Liver (tissue), 10 donors: ENCODE measurements at places on chromosomes 11 and 22.
A peak's percentile ranks its signal among the peaks of the same experiment; 100 is the strongest.

DNA sequence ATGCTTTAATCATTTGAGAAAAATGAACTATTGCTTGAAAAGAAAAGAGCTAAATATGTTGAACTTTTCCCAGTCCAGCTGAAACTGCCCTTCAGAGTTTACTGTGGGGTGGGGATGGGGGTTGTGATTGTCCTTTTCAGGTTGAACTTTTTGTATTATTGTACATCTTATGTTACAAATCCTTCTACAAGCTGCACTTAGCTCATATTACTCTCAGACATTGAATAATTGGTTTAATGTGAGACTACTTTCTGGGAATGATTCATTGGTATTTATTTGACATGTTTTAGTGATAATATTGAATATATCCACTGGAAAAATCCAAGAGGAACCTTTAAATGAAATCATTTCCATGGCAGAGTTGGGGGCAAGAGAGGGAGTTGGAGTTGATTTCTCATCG lies 84.9 kb downstream of the ATXN10 start:
- no peak for DNase-seq

DNA sequence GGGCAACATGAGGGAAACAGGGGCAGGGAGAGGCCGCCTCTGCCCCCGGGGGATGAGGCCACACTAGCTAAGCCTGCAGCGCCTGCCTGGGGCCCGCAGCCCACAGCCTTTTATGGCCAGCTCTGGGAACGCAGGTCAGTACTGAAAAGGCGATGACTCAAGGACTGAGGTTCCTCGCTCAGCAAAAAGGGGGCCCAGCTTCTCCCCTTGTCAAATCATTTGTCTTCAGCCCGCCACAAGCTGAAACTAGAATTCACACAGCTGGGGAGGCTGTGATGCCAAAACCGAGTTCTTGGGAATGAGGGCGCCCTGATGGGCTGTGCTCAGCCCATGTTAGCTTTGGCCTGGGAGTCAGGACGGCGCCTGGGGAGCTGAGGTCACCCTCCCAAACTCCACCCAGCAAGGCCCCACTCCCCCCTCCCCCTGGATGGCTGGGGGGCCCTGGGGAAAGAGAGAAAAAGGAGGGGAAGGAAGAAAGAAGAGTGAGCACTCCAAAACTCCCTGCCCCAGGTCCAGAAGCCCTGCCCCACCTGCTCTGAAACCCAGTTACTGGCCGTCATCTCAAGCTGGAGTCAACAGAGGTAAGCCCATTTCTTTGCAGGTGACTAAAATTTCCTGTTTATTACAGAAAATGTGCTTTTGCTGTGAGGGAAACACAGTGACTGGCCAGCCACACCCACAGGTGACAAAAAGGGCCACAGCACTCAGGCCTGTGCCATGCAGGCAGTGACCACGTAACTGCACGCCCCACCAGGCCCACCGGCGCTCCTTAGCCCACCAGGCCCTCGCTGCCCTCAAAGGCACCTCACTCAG lies 13.7 kb downstream of the EHD1 start:
- DNase-seq: no peak

- DNase-seq: no peak
These were observed 292.3 kb downstream of the METTL15 start for GRCh38 chr11:28400331-28401100.

- DNase-seq: no peak
These were observed 384.6 kb downstream of the BUD13 start for GRCh38 chr11:116388146-116388545.

DNA sequence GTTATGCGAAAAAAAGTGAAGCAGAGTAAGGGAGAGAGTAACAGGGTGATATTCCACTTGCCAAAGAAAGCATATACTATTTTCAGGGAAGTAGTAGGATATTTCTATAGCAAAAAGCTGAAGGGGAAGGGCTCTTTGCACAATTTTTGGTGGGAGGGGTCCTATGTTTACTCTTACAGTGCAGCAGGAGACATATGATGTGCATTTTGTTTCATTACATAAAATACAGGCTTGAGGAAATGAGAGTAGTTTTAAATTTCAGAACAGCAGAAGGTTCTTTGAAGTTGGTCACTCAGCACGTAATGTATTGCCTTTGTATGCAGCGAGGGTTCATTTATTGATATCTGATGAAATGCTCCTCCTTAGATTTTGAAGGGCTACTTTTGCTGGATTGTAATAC lies 3.1 kb upstream of the PIK3IP1 start:
- no peak for DNase-seq

DNA sequence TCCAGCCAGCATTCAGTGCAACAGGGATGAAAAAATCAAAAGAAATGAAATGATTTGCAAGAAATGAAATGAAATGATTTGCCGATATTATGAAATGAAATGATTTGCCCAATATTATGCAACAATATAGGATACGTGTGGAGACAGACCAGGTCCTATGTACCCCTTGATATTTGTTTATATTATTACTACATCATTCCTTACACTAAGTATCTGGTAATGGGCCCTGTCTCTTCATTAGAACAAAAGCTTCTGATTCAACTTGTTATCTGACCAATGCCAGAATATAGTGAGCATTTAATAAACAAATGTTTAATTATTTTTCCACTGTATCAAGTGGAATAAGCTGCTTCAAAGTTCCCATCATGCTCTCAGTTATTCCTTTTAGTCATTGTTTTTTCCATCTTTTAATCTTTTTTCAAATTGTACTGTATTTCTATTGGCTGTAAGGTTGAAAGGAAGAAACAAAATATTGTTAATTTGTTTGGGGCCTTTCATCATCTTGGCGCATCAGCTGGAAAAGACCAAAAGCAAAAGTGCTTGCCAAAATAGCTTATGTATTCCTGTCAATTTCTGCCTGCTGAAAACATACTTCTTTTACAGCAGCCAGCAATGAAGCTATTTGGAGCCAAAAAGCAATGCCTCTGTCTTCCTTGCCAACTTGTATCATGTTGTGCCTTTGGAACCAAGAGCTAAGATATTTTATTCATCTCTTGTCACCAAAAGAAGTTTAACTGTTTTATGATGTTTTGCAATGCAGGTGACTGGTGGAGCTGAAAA lies 2314.9 kb downstream of the LRRC4C start:
- DNase-seq: no peak

GRCh38 chr11:92735039-92735438 lies 234.4 kb upstream of the MTNR1B start:
- DNase-seq: no peak

GRCh38 chr11:83836065-83836464 lies 549.9 kb upstream of the CCDC90B start:
- DNase-seq: no peak

DNA sequence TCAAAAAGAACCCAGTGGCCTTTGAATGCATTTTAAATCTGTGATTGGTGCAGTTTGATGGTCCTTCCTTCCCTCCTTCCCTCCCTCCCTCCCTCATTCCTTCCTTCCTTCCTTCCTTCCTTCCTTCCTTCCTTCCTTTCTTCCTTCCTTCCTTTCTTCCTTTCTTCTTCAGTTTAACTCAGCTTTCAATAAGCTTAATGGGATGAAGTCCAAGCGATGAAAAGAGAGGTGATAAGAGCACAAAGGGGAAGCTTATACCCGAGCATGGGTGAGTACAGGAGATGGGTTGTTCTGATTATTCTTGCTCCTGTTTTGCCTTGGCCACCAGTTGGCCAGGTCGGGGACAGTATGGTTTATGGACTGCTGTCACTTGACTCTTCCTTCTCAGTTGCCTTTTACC lies 605.6 kb downstream of the NTM start:
- DNase-seq: no peak

GRCh38 chr11:19352072-19352770 lies 111.5 kb upstream of the E2F8 start:
- no peak for DNase-seq

DNA sequence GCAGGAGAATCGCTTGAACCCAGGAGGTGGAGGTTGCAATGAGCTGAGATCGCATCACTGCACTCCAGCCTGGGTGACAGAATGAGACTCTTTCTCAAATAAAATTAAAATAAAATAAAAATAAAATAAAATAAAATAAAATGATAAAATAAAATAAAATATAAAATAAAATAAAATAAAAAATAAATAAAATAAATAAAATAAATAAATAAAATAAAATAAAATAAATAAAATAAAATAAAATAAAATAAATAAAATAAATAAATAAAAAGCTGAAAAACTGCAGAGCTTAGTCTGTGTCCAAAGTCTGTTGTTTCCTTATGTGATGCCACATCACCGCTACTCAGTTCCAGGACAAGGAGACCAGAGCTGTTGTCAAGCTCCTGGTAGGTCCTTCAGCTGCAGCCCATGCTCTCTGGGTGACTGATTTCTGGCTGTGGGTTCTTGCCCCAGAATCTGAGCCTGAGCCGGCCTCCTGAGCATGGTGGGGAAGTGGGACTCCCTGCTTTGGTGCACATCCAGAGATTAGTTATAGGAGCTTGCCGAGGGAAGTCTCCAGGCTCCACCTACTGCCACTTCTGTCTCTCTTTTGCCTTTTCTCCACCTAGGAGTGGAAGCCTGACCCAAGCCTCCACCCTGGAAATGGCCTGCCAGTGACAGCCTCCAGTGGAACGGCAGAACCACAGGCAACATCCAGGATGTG lies 31.3 kb upstream of the ADA2 start:
- no peak for DNase-seq

DNA sequence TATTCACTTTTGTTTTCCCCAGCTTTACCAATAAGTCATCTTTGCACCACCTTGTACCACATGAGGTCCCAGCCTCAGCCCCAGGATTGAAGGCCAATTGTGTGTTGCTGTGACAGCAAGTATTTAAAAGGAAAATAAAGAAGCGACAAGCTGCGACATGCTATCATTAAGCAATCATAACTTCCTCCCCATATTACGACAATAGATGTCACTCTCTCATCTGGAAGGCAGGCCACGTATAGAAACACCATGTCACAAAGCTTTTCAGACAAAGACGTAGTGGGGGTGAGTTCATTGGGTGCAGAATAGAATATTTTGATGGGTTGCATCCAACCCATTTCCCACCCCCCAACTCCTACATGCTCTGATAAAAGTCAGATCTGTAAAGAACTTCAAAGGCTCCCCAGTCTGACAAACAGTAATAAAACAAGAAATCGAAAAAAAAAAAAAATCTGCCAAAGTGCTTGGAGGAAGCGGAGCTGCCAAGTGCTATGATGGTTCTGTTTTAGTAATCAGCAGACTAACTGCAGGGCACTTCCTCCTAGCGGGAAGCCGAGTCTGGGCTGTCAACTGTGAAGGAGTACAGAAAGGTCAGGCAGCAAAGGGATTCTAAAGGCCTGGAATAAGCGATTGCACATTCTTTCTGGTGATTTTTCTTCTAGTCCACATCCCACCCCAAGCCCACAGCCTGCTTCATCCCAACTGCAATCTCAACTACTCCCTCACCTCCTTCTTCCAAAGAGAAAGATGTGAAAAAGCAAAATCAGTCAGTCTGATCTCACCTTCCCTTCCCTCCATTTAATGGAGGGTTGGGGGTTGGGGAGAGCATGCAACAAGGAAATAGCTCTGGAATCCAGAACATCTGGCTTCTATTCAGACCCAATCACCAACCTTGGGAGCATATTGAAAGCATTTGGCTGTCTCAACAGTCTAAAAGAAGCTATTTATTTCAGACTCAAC lies 131.4 kb upstream of the UBASH3B start:
- no peak for DNase-seq

DNA sequence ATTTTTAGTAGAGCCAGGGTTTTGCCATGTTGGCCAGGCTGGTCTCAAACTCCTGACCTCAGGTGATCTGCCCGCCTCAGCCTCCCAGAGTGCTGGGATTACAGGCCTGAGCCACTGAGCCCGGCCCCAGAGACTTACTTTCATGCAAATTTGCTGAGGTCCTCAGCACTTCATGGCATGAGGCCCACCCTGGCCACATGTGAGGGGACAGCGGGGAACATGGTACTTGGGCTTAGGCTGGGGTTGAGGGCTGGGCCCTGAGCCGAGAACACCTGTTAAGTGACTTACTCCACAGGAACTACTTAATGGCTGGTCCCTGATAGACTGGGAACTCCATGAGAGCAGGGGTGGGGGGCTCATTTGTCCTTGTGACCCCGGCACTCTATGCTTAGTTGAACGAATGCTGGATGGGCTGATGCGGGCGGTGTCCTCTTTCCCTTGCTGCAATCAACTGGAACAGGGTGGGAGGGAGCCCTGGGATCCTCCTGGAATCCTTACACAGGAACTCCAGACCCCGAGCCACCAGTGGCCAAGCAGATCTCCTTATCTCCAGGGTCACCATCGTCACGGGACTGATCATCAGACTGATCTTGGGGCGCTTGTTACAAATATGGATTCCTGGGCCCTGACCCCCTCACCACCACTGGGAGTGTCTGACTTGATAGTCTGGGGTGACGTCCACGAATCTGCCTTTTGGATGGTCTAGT lies 1.0 kb downstream of the VSIG10L2 start:
- DNase-seq: peak; percentile 25

GRCh38 chr11:22884217-22884616 lies 23.9 kb upstream of the CCDC179 start:
- no peak for DNase-seq

DNA sequence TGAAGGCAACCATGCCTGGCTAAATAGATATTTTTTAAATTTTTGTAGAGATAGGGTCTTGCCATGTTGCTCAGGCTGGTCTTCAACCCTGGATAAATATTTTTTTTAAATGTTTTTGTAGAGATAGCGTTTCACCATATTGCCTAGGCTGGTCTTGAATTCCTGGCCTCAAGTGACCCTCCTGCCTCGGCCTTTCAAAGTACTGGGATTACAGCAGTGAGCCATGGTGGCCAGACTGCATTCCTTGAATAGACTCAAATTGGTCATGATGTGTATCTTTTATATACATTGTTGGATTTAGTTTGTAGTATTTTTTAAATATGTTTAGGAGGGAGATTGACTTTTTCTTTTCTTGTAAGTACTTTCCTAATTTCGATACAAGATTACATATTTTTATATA lies 325.7 kb upstream of the C11orf87 start:
- DNase-seq: no peak

DNA sequence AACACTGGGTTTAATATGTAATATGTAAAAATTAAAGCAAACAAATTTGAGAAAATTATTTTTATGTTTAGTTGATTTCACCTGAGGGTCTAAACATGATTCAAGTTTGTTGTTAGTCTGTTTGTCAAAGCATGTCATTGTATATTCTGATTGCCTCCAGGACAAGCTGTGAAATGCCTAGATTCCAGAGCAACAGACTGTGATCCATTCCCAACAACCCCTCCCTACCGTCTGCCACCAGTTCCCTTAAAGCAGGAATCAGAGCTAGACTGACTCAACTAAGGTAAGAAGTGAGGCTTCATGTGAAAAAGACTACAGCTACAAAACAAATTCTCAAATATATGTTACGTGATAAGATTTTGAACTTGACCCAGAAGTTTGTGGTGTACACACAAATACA lies 304.2 kb downstream of the RAB38 start:
- DNase-seq: no peak

DNA sequence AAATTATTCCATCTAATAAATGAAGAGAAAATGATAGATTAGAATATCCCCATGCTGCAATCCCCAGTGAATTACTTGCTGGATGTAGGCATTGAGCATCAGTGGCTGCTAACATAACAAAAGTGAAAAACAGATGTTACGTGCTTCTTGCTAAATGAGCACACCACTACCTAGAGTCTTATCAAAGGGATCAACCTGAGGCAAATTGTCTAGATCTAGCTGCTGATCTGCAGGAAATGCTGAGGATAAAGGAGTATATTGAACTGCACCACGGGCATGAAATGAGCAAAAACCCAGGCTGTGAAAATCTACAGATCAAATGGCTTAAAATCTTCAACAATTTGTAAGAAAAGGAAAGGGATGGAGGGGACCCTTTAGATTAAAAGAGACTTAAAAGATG lies 45.3 kb upstream of the SCUBE2 start:
- no peak for DNase-seq
